ENCODE measurements at places on chromosomes 13 and 19.

DNA sequence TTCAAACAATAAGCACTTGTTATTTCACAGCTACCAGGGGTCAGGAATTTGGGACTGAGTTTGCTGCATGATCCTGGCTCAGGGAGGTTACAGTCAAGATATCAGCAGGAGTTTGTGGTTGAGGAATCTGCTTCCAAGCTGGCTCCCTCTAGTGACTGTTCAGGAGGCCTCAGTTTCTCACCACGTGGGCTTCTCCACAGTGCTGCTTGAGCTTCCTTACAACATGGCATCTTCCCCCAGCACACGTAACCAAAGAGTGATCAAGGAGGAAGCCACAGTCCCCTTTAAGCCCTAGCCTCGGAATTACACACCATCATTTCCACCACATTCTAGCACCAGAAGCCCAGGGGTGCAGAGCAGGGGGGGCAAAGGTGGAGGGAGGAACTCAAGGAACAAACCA lies 28.8 kb downstream of the CELF5 start:
- DNase-seq, result no peak

DNA sequence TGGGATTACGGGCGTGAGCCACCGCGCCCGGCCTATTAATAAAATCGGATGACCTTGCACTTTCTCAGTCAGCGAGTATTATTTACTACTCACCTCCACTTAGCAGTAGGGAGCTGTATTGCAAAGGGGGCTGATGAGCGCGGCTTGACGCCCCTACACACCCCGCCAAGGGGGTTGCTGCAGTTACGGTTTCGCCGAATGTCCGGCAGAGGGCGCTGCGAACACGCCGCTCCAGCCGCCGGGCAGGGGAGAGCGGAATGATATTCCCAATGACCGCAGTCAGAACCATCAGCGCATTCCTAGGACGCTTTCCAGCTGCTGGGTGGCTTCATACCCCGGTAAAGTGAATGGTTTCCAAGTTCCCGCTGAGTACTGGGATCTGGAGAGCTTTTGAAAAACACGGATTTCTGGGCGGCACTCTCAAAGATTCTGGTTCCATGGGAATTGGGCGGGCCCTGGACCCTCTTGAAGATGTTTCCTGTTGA lies 30.0 kb upstream of the TPT1 start:
- DNase-seq, result peak; percentile 73

DNA sequence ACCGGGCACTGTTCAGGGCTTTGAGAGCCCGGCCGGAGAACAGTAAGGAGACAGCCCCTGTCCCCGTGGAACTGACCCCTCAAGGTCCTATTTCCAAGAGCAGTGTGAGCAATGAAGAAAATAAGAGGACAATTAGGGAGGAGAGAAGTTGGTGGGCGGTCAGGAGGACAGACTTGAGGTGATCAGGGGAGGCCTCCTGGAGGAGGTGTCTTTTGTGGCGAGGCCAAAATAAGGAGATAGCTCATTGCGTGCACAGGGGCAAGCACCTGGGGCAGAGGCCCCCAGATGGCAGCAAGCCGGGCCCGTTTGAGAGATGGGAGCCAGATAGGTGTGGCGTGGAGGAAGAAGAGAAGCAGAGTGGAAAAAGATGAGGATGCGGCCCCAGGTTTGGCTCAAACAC lies 2.8 kb upstream of the LRRC4B start:
- no peak for DNase-seq

DNA sequence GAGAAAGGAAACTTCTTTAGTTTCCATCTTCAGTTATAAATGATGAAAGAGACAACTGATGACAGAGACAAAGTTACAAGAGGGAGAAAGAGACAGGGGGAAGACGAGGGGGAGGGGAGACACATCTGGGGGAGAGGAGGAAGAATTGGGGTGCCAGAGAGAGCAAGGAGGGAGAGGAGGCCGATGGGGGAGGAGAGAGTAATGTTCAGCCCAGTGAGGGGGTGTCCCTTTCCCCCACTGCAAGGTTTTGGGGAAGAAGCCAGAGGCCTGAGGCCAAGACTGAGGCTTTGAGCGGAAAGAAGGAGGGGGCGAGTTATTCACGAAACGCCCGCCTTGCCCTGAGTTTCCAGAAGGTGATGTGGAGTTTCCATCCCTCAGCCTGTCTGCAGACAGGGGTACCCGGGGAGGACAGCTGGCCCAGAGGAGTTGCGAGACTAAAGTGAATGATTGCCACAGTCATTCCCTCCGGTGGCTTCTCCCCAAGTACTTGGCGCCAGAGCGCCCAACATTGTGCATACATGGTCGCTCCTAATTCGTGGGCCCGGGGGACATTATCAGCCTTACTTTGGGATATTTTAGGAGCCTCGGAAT lies 558 bp upstream of the PPAN start:
- DNase-seq, result no peak

GRCh38 chr19:28520998-28521568 lies 691.9 kb downstream of the UQCRFS1 start:
- no peak for DNase-seq

GRCh38 chr19:7544626-7545025 lies 9.1 kb downstream of the PNPLA6 start:
- no peak for DNase-seq

DNA sequence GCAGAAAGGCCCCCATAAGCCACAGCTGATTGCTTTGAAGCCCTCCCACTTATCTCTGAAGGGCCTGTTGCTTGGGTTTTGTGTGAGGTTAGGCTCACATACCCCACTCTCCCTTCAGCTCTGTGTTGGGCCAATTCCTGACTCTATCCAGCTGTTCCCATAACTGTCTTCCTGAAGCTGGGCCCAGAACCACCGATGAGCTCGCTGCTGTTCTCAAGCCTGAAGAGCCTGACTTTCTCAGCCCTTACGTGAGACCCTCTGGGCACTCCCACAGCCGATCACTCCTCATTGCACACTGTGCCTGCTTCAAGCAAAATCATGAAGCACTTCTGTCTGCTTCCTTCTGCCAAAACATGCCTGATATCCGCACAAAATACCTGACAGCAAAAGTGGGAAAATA lies 124.1 kb downstream of the CRYL1 start:
- DNase-seq, result no peak

DNA sequence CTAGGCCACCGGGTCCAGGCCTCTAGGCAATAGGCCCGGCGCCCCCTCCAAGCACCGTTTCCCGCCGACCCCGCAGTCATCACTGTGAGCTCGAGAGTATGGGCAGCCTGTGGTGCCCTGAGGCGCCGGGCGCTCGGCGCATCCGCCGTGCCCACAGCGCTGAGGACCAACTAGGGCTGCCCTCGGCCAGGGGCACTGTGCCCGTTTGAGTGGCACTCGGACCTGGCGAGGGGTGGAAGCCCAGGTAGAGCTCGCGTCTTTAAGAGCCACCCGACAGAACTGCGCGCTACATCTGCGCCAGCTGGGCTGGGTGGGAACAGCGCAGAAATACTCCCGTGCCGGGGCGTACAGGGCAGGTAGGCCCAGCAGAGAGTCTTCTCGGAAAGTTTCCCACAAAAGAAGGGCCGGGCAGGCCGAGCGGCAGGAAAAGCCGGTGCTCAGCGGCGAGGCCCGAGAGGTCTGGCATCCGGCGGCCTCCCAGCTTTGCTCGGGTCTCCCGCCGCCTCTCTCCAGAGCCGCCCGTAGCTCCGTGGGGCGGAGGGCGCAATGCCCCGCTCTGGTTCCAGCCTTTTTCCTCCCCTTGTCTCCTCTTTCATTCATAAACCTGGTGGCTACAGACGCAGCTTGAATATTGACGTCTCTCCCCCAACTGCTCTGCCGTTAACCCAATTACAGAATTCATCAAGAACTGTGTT lies 5.4 kb upstream of the SOX1 start:
- no peak for DNase-seq

DNA sequence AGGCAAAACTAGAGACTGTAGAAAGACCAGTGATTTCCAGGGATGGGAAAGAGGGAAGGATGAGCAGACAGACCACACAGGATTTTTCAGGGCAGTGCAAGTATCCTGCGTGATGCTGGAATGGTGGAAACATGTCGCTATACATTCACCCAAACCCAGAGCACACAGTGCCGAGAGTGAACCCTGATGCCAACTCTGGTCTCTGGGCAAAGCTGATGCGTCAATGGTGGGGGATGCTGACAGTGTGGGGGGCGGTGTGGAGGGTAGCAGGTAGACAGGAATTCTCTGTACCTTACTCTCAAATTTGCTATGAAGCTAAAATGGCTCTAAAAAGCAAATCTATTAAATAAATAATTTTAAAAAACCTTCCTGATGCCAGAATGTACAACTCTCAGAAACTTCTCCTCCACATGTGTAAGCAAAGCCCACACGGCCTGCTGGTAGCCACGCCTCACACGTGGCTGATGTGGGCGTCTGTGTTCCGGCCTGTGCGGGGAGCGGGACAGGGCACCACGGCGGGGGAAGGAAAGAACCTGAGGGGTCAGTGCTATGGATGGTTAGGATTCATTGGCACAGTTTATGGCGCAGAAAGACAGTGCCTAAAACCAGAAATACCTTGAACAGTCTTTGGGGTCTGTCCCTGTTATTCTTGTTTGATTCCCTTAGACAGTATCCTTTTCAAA lies 23.9 kb downstream of the CARS2 start:
- no peak for DNase-seq

DNA sequence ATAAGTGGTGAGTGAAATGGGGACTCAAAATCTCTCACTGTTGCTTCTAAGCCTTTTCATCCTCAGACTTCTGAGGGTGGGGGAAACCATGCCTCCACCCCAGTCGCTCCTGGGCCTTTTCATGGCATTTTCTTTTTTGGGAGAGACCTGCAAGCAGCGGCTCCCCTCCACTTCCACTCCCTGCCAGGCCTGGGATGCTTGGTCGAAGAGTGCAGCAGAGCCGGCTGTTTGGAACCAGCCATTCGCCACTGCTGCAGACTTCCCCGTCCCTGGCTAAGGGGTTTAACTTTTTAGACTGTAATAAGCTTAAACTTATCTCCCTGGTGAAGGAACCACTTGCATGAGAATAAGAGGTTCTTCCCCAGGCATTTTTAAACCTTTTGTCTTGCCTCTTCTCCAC lies 617.2 kb downstream of the PCDH9 start:
- DNase-seq, result no peak

DNA sequence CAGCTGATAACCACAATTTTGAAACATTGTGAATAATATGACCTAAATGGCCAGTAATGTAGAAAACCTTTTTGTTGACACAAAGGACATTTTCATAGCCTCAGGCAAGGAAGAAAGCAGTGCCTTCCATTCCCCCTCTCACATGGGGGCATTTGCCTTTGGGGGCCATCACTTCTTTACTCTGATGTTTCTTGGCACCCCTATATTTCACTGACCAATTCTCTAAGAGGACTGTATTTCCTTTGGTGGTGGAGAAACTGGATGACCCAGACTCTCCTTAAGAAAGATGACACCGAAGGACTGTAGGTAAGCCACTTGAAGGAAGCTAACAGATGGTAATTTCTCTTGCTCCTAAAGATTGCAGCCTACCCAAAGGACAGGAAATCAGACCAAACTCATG lies 254.6 kb downstream of the DCLK1 start:
- no peak for DNase-seq

- DNase-seq, result no peak
These were observed 12.6 kb downstream of the MBNL2 start for GRCh38 chr13:97234742-97235141.

DNA sequence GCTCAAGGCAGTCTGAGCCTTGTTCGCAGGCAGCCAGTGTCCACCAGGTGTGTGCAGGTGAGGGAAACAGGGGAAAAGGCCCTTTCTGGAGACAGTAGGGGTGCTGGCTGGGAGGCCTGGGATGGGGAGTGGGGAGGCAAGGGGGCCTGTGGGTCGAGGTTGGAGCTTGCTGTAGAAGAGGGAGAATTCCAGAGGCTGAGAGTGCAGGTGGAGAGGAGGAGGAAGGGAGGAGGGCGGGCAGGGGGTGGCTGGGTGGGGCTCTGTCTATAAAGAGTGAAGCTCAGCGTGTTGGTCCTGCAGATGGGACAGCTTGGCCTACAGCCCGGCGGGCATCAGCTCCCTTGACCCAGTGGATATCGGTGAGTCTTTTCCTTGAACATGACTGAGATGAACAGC lies at the start of gene CCL25:
TSS of gene CCL25 (plus strand) at position 297 of the 396 bp plus-strand sequence. CDS start 290 bp downstream, outside the sequence.
- DNase-seq, result no peak

DNA sequence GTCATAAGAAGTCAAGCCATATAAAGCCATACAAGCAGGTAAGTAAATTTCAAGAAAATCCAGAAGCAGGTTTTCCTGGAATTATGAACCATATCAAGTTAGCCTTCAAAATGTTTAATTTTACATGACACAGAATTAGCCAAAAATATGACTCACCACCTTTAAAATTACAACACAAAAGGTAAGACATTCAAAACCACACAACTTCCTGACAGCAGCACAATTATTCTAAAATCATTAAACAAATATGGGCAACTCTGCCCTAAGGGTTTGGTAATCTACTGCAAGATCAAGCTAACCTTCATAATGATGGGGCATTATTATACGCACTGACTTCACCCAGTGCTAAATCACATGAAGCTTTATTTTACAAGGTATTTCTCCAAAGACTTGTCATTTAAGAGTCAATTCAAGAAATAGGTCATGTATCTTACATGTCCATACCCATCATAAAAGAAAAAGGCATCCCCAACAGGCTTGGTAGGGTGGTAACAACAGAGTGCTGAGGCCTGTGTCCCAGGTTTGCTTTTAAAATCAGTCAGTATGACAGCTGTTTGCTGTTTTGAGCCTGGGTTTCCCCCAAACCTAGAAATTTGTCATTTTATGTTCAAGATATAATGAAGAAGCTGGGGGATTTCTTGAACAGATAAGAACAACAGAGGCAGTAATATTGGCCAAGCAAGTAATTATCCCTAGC lies 15.2 kb downstream of the RCBTB1 start:
- DNase-seq, result no peak

GRCh38 chr19:23062921-23063320 lies 53.9 kb upstream of the ZNF730 start:
- DNase-seq, result no peak

- no peak for DNase-seq
These were observed 920.0 kb downstream of the UQCRFS1 start for GRCh38 chr19:28292822-28293500.

DNA sequence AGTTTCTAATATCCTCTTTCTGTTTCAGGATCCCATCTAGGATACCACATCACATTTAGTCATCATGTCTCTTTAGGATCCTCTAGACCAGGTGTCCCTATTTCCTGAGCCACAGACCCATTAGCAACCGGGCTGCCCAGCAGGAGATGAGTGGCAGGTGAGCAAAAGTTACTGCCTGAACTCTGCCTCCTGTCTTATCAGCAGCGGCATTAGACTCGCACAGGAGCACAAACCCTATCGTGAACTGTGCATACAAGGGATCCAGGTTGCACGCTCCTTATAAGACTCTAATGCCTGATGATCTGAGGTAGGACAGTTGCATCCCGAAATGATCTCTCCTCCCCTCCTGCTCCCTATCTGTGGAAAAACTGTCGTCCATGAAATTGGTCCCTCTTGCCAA lies 7.8 kb upstream of the CEBPG start:
- no peak for DNase-seq

Measured in AG04450 (cell line).